ENCODE measurements at places on chromosomes 2 and 18. TPM values are rescaled to one million over a fixed set of nuclear protein-coding genes. Genes with fewer than 3 reads are reported as not detected.

DNA sequence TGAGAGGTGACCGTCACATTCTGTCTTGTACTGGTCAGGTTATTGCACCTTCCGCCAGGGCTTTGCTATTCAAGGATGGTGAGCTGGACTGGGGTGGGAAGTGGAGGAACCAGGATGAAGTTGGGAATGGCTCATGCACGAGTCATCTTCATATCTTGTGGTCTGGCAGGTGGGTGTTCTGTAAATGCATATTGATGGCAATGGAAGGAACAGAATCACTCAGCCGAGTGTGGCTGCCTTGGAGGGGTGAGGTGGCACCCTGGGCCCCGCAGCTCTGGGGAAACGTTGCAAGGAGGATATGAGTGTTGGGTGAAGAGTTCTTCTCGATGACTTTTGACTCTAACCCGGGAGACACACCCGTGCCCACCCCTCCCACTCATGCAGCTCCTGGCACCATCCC is 1.2 kb downstream of the NEU2 start:
- no peak overlapping the region for H3K4me3 ChIP-seq
- no peaks in the 10 kb centered on the region for H3K4me1 ChIP-seq
- H3K27me3 ChIP-seq, result no peaks in the 10 kb centered on the region
- no peak overlapping the region for H3K27ac ChIP-seq
- H3K36me3 ChIP-seq, result no peaks in the 10 kb centered on the region

- no peak overlapping the region for H3K4me3 ChIP-seq
- no peak for DNase-seq
- peaks cover 17% of the 10 kb centered on the region for H3K4me1 ChIP-seq
- H3K27me3 ChIP-seq, result no peaks in the 10 kb centered on the region
- H3K36me3 ChIP-seq, result no peaks in the 10 kb centered on the region
- no peak overlapping the region for H3K27ac ChIP-seq
Measured at GRCh38 chr18:62814132-62814759, 98.9 kb downstream of the PHLPP1 start.

DNA sequence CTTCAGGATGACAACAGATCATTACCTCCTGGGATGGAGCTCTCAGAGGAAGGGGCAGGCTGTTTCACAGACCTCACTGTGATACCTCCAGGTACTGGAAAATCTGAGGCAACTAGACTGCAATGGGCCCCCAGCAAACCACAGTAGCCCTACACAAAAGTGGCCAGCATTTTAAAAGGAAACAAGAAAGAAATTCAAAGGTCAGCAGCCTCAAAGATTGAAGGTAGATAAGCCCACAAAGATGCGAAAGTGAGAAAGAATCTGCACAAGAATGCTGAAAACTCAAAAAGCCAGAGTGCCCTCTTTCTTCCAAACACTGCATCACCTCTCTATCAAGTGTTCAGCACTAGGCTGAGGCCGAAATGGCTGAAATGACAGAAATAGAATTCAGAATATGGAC is 499.5 kb upstream of the CHAC2 start:
- H3K27ac ChIP-seq, result no peak overlapping the region
- DNase-seq, result no peak
- no peaks in the 10 kb centered on the region for H3K36me3 ChIP-seq
- no peak overlapping the region for H3K4me3 ChIP-seq

- no peak overlapping the region for H3K27ac ChIP-seq
- H3K27me3 ChIP-seq, result peaks cover 3% of the 10 kb centered on the region
- H3K4me3 ChIP-seq, result no peak overlapping the region
- H3K36me3 ChIP-seq, result no peaks in the 10 kb centered on the region
- DNase-seq, result no peak
Measured at GRCh38 chr2:158745067-158745865, 49.9 kb upstream of the DAPL1 start.

Gene SERPINB3
- polyA plus RNA-seq, result not detected

- H3K4me3 ChIP-seq, result no peak overlapping the region
- no peaks in the 10 kb centered on the region for H3K4me1 ChIP-seq
- no peak for DNase-seq
- no peaks in the 10 kb centered on the region for H3K36me3 ChIP-seq
- no peaks in the 10 kb centered on the region for H3K27me3 ChIP-seq
Measured at GRCh38 chr2:77087987-77088414, 434.2 kb downstream of the LRRTM4 start.

Gene CRACDL
- 0.28 TPM for polyA plus RNA-seq

DNA sequence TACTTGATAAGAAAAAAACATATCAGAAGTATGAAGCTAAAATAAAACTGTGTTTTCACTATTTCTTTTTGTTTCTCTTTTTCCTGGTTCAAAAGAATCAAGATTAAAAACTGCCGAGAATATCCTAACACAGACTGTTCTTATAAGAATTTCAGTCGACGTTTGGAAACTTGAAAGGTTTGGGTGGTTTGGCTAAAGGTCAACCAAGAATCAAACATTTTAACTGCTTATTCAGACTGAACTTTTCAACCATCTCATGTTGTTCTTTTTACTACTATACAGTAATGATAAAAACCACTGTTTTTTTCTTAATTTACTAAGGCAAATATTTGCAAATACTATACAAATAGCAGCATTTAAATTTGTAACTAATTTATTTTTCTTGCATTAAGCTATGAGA is 308.5 kb upstream of the TFPI start:
- H3K27ac ChIP-seq, result no peak overlapping the region
- no peak overlapping the region for H3K4me3 ChIP-seq
- no peaks in the 10 kb centered on the region for H3K36me3 ChIP-seq
- no peak for DNase-seq
- H3K4me1 ChIP-seq, result no peaks in the 10 kb centered on the region

DNA sequence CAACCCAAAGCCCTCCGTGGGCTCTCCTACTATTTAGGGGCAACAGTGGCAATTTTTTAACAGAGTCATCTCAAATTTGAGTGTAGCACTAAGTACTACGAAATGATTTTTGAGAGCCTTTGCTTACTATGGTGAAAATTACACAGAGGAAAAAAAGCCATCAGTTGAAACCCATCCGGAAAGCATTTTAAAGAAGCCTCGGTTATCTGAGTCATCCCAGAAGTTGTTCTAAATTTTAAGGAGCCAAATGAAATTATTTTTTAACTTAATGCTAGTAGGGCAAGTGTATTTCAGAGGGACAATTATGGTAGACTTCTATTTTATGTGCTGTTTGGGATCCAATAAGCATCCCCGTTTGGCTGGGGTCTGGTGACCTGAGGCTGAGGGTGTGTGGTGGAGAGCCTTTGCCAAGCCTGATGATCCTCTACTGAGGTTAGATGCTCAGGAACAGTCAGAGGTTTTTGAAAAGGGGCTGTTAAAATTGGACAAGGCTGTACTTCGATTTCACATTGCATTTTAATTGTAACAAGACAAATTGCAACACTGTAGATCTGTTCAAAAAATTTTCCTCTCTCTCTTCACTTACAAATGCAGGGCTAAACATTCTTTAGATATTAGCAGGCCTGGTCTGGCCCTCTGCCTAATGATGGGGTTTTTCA is 47.0 kb downstream of the RAPGEF4 start:
- DNase-seq, result no peak
- H3K27ac ChIP-seq, result no peak overlapping the region
- no peak overlapping the region for H3K4me3 ChIP-seq
- no peaks in the 10 kb centered on the region for H3K4me1 ChIP-seq
- no peaks in the 10 kb centered on the region for H3K36me3 ChIP-seq
- no peaks in the 10 kb centered on the region for H3K27me3 ChIP-seq

Gene MAP4K4
- 66.9 TPM for polyA plus RNA-seq

Gene LPIN1
- polyA plus RNA-seq, result 1.8 TPM

- H3K4me3 ChIP-seq, result no peak overlapping the region
- no peaks in the 10 kb centered on the region for H3K4me1 ChIP-seq
- no peaks in the 10 kb centered on the region for H3K27me3 ChIP-seq
- H3K27ac ChIP-seq, result no peak overlapping the region
- DNase-seq, result no peak
Measured at GRCh38 chr2:43880952-43881351, 42.2 kb downstream of the ABCG8 start.

GRCh38 chr2:5236249-5236648 is 455.9 kb upstream of the SOX11 start:
- H3K4me1 ChIP-seq, result no peaks in the 10 kb centered on the region
- DNase-seq, result no peak
- H3K4me3 ChIP-seq, result no peak overlapping the region
- no peaks in the 10 kb centered on the region for H3K27me3 ChIP-seq

GRCh38 chr2:164972216-164972615 is 16.9 kb upstream of the SLC38A11 start:
- no peak overlapping the region for H3K27ac ChIP-seq
- no peak for DNase-seq
- H3K36me3 ChIP-seq, result no peaks in the 10 kb centered on the region
- H3K27me3 ChIP-seq, result no peaks in the 10 kb centered on the region
- H3K4me3 ChIP-seq, result no peak overlapping the region

- H3K27me3 ChIP-seq, result no peaks in the 10 kb centered on the region
- H3K27ac ChIP-seq, result no peak overlapping the region
- no peak overlapping the region for H3K4me3 ChIP-seq
Measured at GRCh38 chr2:166057370-166058164, 70.3 kb downstream of the SCN1A start.

Gene TMEM185B
- 18.1 TPM for polyA plus RNA-seq

DNA sequence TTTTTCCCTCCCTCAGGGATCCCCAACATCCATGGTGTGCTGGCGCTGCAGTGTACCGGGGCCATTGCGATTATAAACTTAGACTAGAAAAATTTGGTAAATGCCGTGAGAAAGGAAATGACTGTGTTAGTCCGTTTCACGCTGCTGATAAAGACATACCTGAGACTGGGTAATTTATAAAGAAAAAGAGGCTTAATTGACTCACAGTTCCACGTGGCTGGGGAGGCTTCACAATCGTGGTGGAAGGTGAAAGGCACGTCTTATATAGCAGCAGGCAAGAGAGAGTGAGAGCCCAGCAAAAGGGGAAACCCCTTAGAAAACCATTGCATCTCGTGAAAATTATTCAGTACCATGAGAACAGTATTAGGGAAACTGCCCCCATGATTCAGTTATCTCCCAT is 44.3 kb downstream of the NTSR2 start:
- H3K4me1 ChIP-seq, result no peaks in the 10 kb centered on the region
- H3K36me3 ChIP-seq, result no peaks in the 10 kb centered on the region
- peaks cover 2% of the 10 kb centered on the region for H3K27me3 ChIP-seq
- no peak overlapping the region for H3K4me3 ChIP-seq

DNA sequence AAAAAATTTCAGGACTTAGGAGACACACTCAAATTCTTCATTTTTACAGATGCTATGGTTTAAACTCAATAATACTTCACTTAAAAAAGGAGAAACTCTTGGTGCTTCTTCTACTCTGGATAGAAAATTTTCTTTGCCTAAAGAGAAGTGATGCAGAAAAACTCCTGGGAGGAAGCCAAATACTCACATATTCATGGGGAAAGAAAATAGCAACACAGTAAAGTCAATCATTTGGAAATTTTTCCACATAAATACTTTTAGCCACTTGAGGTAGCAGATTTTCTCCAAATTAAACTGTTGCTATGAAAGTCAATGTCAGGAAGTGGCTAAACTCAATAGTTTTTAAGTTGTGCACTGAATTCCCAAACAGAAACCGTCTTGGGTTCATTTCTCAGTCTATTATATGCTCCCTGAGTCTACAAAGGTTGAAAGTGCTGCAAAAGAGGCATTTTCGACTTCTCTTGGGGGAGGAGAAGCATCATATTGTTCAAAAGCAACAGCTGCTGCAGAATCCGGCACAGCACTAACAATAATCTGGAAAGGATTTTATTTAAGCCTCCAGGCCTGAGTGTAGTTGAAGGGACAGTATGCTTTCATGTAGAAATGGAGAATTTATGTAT is 81.1 kb downstream of the UPP2 start:
- no peak overlapping the region for H3K4me3 ChIP-seq
- H3K27me3 ChIP-seq, result no peaks in the 10 kb centered on the region
- H3K4me1 ChIP-seq, result no peaks in the 10 kb centered on the region
- H3K36me3 ChIP-seq, result no peaks in the 10 kb centered on the region
- DNase-seq, result no peak

DNA sequence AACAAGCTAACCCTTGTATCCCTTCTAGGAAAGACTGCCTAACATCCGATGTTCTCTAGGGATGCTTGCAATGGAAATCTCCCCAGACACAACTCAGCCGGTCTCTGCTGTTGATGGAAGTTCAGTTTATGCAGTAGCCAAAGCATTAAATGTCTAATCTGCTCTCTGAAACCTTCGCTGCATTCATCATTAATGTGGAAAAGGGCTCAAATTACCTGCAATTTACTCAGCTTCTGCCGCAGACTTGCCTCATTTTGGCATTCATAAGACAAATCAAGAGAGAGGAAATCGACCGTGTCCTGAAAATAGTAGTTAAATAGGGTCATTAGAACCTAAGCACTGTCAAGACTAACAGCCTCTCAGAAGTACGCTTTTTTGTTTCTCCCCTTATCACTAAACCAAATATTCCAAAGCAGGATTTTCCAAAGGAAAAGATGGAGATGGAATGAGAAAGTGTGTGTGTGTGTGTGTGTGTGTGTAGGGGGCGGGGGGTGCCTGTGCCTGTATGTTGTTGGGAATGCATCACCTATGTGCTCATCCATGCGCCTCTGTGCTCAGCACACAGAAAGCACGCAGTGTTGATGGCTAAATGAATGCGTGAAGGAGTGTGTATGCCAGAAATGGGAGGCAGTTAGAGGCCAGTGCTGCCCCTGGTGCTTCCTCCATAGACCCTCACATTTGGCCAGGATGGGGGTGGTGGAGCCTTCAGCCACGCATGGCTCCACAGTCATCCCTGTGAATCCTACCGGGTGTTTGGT is 7.4 kb downstream of the LCT start:
- no peak overlapping the region for H3K4me3 ChIP-seq
- no peak for DNase-seq
- no peaks in the 10 kb centered on the region for H3K27me3 ChIP-seq
- H3K27ac ChIP-seq, result no peak overlapping the region

DNA sequence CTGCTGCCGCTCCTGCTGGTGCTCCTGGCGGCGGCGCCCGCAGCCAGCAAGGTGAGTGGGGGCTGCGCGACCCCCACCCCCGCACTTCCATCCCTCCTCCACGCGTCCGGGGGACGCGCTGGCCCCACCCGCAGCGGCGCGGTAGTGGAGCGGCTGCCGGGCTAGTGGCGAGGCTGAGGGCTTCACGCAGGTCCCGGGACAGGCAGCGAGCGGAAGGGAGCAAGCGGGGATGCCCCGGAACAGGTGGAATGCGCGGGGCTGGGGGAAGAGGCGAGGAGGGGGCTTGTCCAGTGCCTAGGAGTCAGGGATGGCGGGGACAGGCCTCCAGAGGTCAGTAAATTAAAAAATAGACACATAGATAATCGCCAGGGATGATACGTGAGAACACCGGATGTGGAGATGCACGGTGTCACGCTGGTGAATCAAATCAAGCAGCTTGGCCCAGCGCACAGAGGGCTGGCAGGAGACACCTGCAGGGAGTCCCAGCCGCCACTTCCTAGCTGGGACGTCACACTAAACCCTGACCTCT is 403 bp downstream of the COL4A3 start:
- H3K27me3 ChIP-seq, result peaks cover 51% of the 10 kb centered on the region
- no peak overlapping the region for H3K4me3 ChIP-seq
- no peak overlapping the region for H3K27ac ChIP-seq

GRCh38 chr2:237486334-237486818 is 675 bp upstream of the MLPH start:
- no peak overlapping the region for H3K27ac ChIP-seq
- no peak overlapping the region for H3K4me3 ChIP-seq
- H3K27me3 ChIP-seq, result peaks cover 19% of the 10 kb centered on the region
- no peaks in the 10 kb centered on the region for H3K36me3 ChIP-seq
